ENCODE measurements at places on chromosomes 16 and 17. TPM values are rescaled to one million over a fixed set of nuclear protein-coding genes. Genes with fewer than 3 reads are reported as not detected.
A peak's percentile ranks its signal among the peaks of the same experiment; 100 is the strongest.

GRCh38 chr16:83615953-83616350 lies 191.8 kb upstream of the HSBP1 start:
- DNase-seq, result peak; percentile 32
- H3K27me3 ChIP-seq, result no peaks in the 10 kb centered on the region
- H3K27ac ChIP-seq, result peak overlapping the region; percentile 28
- no peak overlapping the region for H3K4me3 ChIP-seq
- H3K36me3 ChIP-seq, result no peaks in the 10 kb centered on the region
- H3K4me1 ChIP-seq, result peaks cover 19% of the 10 kb centered on the region

- H3K36me3 ChIP-seq, result no peaks in the 10 kb centered on the region
- no peaks in the 10 kb centered on the region for H3K27me3 ChIP-seq
- H3K4me3 ChIP-seq, result peak overlapping the region; percentile 86
- H3K4me1 ChIP-seq, result peaks cover 21% of the 10 kb centered on the region
Observed at GRCh38 chr17:28744104-28744971, 527 bp downstream of the TRAF4 start.

DNA sequence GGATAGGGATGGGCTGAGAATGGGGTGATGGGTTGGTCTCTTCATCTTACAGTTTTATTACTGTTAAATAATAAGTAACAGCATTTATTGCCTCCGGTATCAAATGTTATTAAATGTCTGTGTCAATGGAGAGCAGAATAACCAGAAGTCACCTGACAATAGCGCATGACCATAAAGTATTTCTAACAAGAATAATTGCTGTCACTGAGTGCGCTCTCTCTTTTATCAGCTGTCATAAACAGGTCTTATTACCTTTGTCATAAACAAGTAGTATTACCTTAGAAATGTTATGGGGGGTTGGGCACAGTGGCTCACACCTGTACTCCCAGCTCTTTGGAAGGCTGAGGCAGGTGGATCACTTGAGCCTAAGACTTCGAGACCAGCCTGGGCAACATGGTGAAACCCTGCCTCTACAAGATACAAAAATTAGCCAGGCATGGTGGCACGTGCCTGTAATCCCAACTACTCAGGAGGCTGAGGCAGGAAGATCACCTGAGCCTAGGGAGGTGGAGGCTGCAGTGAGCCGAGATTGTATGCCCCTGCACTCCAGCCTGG lies 120.6 kb downstream of the MAP2K6 start:
- H3K27ac ChIP-seq, result no peak overlapping the region
- no peaks in the 10 kb centered on the region for H3K4me1 ChIP-seq
- no peak for DNase-seq
- H3K4me3 ChIP-seq, result no peak overlapping the region

GRCh38 chr16:75466760-75467159 lies 2.3 kb upstream of the TMEM170A start:
- DNase-seq, result no peak
- H3K4me1 ChIP-seq, result no peaks in the 10 kb centered on the region
- no peak overlapping the region for H3K4me3 ChIP-seq
- H3K36me3 ChIP-seq, result no peaks in the 10 kb centered on the region

- no peaks in the 10 kb centered on the region for H3K27me3 ChIP-seq
- H3K4me1 ChIP-seq, result no peaks in the 10 kb centered on the region
- no peak overlapping the region for H3K4me3 ChIP-seq
- peaks cover 6% of the 10 kb centered on the region for H3K36me3 ChIP-seq
Observed at GRCh38 chr16:12735805-12736204, 67.9 kb downstream of the CPPED1 start.

DNA sequence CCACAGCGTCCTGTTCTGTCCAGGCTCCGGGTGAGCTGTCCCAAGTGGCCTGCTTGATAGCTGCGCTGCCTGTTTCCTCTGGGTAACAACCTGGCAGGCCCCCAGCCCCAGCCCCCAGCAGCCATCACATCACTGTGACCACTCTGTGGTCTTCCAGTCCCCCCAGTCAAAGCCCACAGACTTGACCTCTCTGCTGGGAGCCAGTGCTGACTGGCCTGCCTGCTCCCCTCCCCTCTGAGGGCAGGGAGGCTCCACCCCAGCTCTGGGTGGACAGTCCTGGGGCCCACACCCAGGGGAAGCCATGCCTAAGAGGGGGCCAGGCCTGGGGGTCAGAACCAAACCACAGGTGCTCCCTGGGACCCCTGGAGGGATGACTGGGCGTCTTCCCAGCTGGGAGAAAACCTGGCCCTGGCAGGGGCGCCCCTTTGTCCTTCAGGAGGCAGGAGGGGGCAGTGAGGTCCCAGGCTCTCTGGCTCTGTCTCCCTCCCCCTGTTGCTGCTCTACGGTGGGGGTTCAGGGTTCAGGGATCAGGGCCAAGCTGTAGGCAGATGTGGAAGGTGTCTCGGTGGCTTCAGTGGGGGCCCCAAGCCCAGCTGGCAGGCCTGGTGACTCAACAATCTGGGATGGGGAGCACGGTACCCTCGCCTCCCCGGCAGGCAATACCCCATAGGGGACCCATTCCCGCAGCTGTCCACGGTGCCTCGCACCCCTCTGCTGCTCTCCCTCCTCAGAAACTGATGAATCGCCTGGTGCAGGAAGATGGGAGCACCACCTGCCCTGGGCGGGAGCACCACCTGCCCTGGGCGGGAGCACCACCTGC lies 1.8 kb upstream of the SLC16A3 start:
- H3K4me1 ChIP-seq, result no peaks in the 10 kb centered on the region
- no peak overlapping the region for H3K4me3 ChIP-seq
- no peaks in the 10 kb centered on the region for H3K36me3 ChIP-seq
- no peak overlapping the region for H3K27ac ChIP-seq
- DNase-seq, result no peak

DNA sequence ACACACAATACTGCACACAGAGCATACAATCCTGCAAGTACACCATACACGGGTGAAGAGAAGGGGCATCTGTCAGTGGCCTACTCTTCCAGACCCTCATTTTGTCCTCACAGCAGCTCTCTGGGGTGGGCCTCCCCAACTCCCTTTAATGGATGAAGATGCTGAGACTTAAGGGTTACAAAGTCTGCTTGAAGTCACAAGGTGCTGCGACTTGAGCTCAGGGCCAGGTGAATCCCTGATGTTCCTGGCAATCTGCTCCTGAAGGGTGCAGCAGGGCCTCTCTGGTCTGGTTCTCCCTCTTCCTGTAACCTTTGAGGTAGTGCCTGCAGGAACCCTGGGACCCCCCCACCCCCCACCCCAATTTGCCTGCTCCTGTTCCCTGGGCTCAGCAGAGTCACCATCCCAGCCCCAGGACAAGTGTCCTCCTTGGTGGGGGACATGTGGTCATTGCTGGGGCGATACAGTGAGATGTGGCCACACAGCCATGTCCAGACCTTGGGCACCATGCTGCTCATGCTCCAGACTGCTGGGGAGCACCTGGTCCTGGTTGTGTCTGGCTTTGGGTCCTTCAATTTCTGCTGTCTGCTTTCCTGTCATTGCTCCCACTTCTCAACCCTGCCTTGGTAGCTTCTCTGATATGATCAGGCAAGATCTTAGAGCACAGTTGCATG lies 107.5 kb downstream of the METRNL start:
- no peak overlapping the region for H3K4me3 ChIP-seq
- DNase-seq, result no peak
- H3K36me3 ChIP-seq, result no peaks in the 10 kb centered on the region
- H3K4me1 ChIP-seq, result peaks cover 19% of the 10 kb centered on the region

- H3K27ac ChIP-seq, result no peak overlapping the region
- H3K4me3 ChIP-seq, result no peak overlapping the region
- no peaks in the 10 kb centered on the region for H3K36me3 ChIP-seq
- no peak for DNase-seq
- no peaks in the 10 kb centered on the region for H3K27me3 ChIP-seq
Observed at GRCh38 chr16:75038036-75038858, 39.4 kb downstream of the ZNRF1 start.

GRCh38 chr17:54870671-54871175 lies 29.9 kb upstream of the TOM1L1 start:
- H3K27me3 ChIP-seq, result no peaks in the 10 kb centered on the region
- no peaks in the 10 kb centered on the region for H3K4me1 ChIP-seq
- H3K27ac ChIP-seq, result no peak overlapping the region
- H3K36me3 ChIP-seq, result no peaks in the 10 kb centered on the region
- no peak for DNase-seq
- no peak overlapping the region for H3K4me3 ChIP-seq

DNA sequence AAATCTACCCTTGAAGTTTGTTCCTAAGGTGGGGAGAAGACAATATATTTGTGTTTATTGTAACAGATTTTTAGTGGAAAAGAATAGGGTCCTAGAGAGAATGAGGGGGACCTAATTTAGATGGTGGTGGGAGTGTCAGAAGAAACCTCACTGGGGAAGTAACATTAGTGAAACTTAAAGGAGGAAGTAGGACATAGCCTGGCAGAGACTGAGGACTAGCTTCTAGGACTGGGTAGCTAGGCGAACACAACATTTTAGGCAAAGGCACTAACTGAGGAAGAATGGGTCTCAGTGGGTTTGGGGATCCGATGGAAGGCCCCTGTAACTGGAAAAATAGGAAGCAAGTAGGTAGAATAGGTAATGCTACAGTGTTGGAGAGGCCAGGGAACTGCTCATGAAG lies 4.2 kb upstream of the ARL2BP start:
- H3K27me3 ChIP-seq, result no peaks in the 10 kb centered on the region
- peaks cover 24% of the 10 kb centered on the region for H3K36me3 ChIP-seq
- no peak overlapping the region for H3K27ac ChIP-seq
- DNase-seq, result no peak

GRCh38 chr17:4833941-4834680 lies 971 bp downstream of the MINK1 start:
- peaks cover 8% of the 10 kb centered on the region for H3K4me1 ChIP-seq
- H3K27me3 ChIP-seq, result no peaks in the 10 kb centered on the region
- H3K36me3 ChIP-seq, result no peaks in the 10 kb centered on the region
- peak overlapping the region; percentile 22 for H3K27ac ChIP-seq
- DNase-seq, result peak; percentile 61

DNA sequence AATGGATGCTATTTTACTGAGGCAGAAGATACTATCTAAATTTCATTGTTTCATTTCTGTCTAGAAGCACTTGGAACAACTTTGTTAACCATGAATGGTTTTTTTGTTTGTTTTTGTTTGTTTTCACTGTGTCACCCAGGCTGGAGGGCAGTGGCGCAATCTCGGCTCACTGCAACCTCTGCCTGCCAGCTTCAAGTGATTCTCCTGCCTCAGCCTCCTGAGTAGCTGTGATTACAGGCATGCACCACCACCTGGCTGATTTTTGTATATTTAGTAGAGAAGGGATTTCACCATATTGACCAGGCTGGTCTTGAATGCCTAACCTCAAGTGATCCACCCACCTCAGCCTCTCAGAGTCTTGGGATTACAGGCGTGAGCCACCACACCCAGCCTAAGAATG lies 40.5 kb downstream of the ABHD15 start:
- no peaks in the 10 kb centered on the region for H3K27me3 ChIP-seq
- no peaks in the 10 kb centered on the region for H3K4me1 ChIP-seq
- no peak overlapping the region for H3K4me3 ChIP-seq
- no peak overlapping the region for H3K27ac ChIP-seq

GRCh38 chr17:77459018-77459755 lies 318.4 kb downstream of the SEC14L1 start:
- no peak for DNase-seq
- no peak overlapping the region for H3K4me3 ChIP-seq
- H3K27me3 ChIP-seq, result no peaks in the 10 kb centered on the region
- no peak overlapping the region for H3K27ac ChIP-seq

GRCh38 chr16:71676236-71676635 lies 48.3 kb downstream of the PHLPP2 start:
- no peaks in the 10 kb centered on the region for H3K4me1 ChIP-seq
- no peaks in the 10 kb centered on the region for H3K27me3 ChIP-seq
- H3K4me3 ChIP-seq, result no peak overlapping the region
- no peak for DNase-seq
- H3K36me3 ChIP-seq, result peaks cover 67% of the 10 kb centered on the region

DNA sequence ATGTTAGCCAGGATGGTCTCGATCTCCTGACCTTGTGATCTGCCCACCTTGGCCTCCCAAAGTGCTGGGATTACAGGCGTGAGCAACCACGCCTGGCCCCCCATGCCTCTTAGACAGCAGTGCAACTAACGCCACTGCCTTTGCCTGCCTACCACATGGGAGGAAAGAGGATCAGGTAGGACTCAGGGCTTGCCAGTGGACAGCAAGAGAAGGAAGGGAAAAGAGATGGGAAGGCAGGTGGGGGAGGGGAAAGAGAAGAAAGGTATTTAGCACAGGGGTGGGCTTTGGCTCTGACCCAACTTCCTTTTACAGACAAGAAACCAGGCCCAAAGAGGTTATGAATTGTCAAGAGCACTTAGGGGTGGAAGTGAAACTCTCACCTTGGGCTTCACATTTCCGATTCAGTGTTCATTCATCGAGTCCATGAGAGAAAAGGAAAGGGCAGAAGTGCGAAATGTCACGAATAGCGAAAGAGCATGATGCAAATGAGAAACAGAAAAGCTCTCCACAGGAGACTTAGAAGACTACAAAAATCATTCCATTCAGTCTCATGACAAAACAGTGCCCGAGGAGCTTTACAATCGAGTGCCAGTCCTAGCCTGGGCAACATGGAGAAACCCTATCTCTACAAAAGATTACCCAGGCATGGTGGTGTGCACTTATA lies 36.4 kb downstream of the CDK5R1 start:
- no peaks in the 10 kb centered on the region for H3K27me3 ChIP-seq
- H3K36me3 ChIP-seq, result no peaks in the 10 kb centered on the region
- H3K4me1 ChIP-seq, result peaks cover 13% of the 10 kb centered on the region

DNA sequence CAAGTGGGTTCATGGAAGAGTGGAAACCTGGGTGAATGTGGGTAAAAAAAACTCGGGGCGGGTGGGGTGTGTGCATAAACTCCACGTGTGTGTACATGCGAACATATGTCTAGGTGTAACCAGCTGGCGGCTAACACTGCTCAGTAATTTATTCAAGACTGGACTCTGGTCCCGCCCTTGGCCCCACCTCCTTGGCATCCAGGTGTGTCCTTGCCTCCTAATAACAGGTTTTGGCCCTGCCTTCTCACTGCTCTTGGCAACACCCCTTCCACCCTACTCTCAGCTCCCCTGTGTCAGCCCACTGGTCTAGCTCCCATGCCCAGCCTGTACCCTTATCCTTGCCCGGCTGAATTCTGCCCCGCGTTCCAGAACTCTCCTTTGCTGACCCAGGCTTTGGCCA lies 8.3 kb downstream of the FLII start:
- H3K4me3 ChIP-seq, result no peak overlapping the region
- H3K36me3 ChIP-seq, result peaks cover 43% of the 10 kb centered on the region
- no peaks in the 10 kb centered on the region for H3K27me3 ChIP-seq
- no peak overlapping the region for H3K27ac ChIP-seq

The ZCCHC14 gene
- 5.4 TPM for total RNA-seq

The CASKIN1 gene
- total RNA-seq, result under 0.01 TPM

The CD300H gene
- total RNA-seq, result not detected

The TRPV2 gene
- total RNA-seq, result 25.8 TPM

The IL21R gene
- total RNA-seq, result 0.76 TPM

The ZPBP2 gene
- total RNA-seq, result not detected

The SLC6A4 gene
- total RNA-seq, result not detected
